ENCODE measurements at places on chromosomes 5 and 9.
A peak's percentile ranks its signal among the peaks of the same experiment; 100 is the strongest.

DNA sequence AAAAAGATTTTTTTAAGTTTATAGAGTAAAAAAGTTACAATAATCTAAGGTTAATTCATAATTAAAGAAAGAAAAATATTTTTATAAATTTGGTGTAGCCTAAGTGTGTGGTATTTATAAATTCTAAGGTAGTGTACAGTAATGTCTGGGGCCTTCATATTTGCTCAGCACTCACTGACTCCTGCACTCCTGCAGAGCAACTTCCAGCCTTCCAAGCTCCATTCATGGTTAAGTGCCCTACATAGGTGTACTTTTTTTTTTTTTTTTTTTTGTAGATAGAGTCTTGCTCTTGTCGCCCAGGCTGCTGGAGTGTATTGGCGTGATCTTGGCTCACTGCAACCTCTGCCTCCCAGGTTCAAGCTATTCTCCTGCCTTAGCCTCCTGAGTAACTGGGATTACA, 10.1 kb downstream of the ACOT12 start:
- DNase-seq = no peak

GRCh38 chr9:94851892-94852291, 125.4 kb downstream of the AOPEP start:
- no peak for DNase-seq

DNA sequence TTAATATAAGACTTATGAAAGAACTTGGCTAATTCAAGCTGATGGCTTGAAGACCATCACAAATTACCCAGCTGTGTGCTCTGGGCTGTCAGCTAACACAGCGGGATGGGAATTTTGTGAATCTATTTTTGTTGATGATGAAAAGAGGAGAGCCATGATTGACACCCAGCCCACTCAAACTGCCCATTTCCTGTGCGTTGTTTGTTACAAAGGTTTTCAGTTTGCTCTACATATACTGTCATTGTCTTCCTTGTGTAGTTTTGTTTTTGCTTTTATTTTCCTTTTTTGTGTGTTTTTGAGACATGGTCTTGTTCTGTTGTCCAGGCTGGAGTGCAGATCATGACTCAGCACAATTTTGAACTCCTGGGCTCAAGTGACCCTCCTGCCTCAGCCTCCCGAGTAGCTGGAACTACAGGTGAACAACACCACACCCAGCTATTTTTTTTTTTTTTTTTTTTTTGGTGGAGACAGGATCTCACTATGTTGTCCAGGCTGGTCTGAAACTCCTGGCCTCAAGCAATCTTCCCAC, 400.3 kb downstream of the ICE1 start:
- DNase-seq = no peak

- no peak for DNase-seq
Measured at GRCh38 chr5:50717651-50718050, 51.2 kb downstream of the PARP8 start.

DNA sequence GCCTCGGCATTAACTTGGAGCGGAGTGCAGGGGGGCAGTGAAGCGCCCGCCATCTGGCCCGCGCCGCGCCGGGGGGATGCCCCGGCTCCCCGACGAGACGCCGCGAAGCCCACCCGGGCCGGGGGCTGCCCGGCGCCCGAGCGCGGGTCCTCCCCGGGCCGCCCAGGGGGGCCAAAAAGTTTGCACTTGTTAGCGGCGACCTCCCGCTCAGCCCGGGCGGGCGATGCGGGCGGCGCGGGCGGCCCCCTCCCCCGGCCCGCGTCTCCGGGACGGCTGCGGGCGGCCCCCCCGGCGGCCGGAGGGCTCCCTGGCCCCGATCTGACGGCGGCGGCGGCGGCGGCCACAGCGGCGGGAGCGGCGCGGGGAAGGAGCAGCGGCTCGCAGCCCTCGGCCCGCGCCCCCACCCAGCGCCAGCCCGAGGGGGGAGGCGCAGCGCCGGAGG, at the start of gene NTNG2:
NTNG2 (plus strand) TSS at position 316 of the 442 bp plus-strand sequence. CDS start 4,774 bp downstream, outside the sequence.
- DNase-seq = no peak

- no peak for DNase-seq
Measured at GRCh38 chr5:126736141-126736540, 40.8 kb upstream of the LMNB1 start.

DNA sequence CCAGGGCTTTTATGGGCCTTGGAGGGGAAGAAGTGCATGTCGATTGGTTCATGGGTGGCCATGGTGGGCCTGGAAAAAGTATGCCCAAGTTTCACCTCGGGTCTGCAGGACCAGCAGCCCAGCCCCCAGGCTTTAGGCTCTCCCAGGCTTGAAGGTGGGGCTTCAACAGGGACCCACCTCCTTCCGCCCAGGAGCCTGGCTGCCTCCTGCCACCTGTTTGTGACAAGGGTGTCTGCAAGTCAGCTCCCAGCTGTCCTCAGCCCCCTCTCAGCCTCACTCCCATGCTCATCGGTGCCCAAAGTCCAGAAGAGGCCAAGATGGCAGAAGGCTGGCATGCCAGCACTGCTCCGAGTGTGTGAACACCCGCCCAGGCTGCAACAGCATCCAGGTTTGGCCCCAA, 1063.2 kb upstream of the ACO1 start:
- no peak for DNase-seq

DNA sequence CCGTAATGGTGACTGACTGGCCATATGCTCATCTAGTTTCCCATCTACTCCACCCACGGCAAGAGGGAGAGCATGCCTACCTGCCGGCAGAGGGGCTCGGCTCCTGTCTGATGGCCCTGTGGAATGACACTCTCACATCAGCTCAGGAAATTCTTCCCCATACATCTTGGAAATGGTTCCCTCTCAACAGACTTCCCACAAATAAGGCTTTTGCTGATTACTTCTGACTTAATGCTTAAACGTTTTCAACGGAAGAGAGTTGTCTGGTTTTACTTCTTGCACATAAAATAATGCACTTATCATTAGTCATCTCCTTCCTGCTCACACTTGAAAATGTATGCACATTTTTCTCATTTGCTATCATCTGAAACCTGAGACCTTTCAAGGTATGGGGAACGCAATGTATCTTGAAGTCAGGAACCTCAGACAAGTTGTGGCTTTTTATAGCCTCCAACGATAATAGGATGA, 129.5 kb downstream of the TTLL11 start:
- DNase-seq = no peak

- DNase-seq = no peak
Measured at GRCh38 chr5:39783756-39784421, 359.1 kb upstream of the DAB2 start.

DNA sequence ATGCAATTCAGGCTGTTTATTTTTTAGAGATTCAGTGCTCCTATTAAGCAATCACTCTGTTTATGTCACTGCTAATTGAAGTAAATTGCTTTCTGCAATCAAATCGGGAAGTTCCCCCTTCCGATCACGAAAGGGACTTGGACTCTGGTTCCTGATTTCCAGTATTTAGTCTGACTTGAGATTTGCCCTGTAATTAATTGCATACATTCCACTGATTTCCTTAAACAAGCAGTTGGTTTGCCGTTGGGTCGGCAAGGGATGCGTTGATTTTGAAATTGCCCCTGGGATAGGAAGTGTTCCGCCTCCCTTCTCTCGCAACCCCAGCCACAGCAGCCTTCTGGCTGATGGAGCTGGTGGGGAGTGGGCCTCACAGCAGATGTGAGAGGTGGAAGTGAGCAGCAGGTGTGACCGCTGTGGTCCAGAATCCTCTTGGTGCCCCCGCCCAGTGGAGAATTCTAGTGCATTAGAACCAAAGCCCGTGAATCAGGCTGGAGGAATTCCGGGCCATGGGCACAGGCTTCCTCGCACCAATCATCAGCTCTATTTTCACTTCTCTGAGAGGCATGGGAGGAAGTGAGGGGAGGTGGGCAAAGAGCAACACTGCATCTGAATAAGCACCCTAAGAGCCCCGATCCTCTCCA, 102.5 kb downstream of the SPRY4 start:
- no peak for DNase-seq

- DNase-seq = no peak
Measured at GRCh38 chr9:20713172-20713571, 29.1 kb downstream of the FOCAD start.

GRCh38 chr9:65403721-65404120, 118.7 kb upstream of the FOXD4L5 start:
- no peak for DNase-seq

- no peak for DNase-seq
Measured at GRCh38 chr9:98890256-98890655, 53.5 kb upstream of the COL15A1 start.

GRCh38 chr5:132506094-132506692, 15.6 kb upstream of the IRF1 start:
- DNase-seq = no peak

GRCh38 chr5:68424799-68425537, 209.4 kb downstream of the PIK3R1 start:
- peak; percentile 38 for DNase-seq

GRCh38 chr9:119761812-119762211, 392.6 kb upstream of the BRINP1 start:
- no peak for DNase-seq

GRCh38 chr9:75376680-75377254, 288.5 kb downstream of the OSTF1 start:
- DNase-seq = no peak

- no peak for DNase-seq
Measured at GRCh38 chr5:128237000-128237399, 153.4 kb downstream of the SLC12A2 start.

DNA sequence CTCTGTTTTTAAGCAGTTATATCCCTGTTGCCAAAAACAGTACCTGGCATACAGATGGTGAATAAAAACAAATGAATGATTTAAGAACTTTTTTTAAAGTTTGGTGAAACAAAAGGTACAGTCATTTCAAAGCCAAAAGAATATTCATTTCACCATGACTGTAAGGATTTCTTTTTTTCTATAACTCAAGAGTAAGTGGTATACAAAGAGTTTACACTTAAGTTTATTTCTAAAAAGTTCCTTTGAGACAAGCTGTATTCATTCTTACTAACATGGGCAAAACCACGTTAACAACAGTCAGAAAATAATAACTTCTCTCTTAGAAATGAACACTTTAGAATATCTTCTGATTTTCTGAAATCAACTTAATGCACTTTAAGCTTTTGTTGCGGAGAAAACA, 5.3 kb downstream of the TMEM161B start:
- no peak for DNase-seq

- no peak for DNase-seq
Measured at GRCh38 chr5:107982703-107983425, 312.1 kb upstream of the EFNA5 start.

GRCh38 chr5:139901251-139901575, 105.6 kb downstream of the PSD2 start:
- DNase-seq = no peak

GRCh38 chr9:74570879-74571512, 73.9 kb downstream of the RORB start:
- DNase-seq = no peak

GRCh38 chr5:39420482-39421145, 4.2 kb downstream of the DAB2 start:
- DNase-seq = no peak

GRCh38 chr9:84932915-84933527, 263.5 kb downstream of the NTRK2 start:
- no peak for DNase-seq

DNA sequence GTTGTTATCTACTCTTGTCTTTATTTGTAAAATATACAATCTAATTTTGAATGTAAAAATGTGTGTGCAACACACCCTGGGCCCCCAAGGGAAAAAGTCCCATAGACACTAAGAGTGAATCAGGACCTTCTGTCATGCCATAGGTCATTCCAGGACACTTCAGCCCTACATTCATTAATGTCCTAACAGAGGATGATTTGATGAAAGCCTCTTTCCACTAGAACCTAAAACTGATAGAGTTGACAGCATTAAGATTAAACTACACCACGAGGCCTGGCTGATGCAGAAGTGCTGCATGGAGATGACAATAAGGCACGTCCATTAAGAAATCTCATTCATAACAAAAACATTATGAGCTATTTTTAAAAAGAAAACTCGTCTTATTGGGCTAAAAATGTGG, 46.2 kb downstream of the FRMD3 start:
- DNase-seq = no peak

DNA sequence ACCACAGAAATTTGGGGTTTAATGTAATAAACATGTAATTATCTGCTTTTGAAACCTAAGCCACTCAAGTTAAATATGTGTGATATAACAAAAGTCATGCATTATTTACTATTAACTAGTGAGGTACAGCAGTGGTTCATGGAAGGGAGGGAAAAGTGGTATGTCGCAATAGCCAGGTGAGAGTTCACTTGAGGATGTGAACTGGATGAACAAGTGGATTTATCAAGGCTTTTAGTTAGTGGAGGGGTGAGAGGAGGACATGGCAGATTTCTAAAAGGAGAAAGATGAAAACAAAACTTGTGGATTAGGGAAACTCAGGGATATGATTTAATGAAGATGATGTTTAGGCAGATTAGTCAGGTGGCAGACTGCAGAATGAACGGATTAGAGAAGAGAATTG, 141.3 kb upstream of the NFIB start:
- no peak for DNase-seq

DNA sequence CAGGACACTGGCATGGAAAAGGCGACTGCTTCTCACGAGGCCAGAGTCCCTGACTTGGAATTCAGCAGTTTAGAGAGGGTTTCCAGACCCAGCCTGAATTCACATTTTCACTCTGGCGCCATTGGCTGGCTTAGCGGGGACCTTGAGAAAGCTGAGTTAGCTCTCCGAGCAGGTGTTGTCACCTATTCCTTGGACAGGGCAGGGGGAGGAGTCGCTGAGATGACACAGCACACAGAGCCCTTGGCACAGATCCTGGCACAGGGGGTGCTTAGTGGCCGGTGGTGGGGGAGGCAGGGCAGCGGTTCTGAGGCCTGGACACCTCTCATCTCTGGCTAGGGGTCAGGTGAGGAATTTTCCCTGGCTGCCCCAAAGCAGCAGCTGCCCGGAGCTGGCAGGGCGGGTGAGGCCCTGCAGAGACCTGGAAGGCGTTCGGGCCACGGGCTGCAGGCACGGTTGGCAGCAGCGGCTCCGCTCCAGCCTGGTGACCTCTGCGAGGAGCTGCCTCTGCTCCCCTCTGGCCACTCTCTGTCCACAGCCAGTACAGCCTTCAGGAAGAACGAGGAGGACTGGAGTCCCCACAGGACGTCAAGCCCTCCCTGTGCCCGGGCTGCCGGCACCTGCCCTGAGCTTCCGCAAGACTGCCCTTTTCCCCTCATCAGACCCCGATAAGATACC, 72.4 kb upstream of the RAPGEF1 start:
- DNase-seq = no peak

GRCh38 chr9:72812559-72813111, 140.2 kb downstream of the ALDH1A1 start:
- DNase-seq = no peak

DNA sequence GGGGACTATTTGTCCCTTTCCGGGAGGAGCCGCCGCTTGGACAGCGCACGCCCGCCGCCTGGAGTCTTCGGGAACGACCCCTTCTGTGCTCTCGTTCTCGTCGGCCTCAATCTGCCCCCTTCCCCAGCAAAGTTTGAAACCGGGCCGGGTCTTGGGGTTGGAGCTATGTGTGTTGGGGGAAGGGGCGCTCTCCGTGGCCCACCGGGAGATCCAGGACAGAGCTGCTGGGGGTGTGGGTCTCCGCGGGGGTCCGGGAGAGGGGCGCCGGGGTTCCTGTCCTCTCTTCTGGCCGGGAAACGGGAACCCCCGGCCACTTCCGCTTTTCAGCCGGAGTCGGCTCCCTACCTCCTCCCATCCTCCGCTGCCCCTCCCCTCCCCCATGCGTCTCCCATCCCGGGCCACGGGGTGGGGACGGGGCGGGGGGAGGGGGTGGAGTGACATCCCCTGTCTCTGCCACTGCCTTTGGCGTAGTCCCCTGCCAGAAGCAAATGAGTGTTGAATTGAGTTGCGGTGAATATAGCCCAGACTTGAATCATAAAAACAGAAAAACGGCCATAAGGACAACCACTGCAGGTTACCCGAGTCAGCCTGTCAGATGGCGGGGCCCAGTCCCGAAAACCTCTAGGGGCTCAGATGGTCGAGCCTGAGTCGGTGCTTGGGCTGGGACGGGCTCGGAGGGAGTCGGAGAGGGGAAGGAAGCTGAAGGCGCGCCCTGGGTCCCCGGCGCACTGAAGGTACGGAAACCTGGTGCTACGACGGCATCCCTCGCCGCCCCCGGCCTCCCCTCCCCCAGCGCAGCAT, 1.1 kb downstream of the CPLX2 start:
- DNase-seq = no peak

Measured in stimulated activated CD4-positive, alpha-beta T cell treated with anti-CD3 and anti-CD28 coated beads, Interleukin-1b, Interleukin-23, amount 100 ng/mL, for 48 hours (primary cell).